ENCODE measurements at places on chromosomes 4 and X.

DNA sequence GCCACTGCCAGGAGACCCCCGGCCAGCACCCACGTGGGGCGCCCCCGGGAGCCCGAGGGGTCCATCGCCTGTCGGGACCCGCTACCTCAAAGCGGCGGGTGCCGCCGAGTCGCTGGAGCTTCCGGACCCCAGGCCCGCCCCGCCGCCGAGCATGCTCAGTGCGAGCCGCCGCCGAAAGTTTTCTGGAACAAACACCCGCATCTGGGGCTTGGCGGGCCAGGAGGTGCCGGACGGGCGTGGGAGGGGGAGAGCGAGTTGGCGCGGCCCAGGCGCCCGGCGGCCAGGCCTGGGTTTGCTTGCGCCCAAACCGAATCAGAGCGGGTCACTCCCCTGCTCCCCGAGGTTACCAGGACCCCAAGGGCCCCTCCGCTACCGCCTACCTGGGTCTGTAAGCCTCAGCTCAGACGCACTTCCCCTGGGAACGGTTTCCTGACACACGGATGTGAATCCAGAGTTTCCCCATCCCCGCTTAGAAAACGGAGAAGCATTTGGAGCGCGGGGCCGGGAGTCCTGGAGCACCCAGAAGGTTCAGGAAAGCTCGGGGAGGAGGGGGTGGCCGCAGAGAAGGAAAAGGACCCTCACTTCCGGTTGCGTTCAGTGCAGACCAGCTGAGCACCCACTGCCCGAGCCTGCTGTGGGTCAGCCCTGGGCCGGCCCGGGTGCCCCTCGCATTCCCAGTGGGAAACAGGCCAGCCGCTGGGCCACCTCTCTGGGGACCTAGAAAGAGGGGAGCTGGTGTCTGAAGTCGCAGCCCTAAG lies at the start of gene EVC2:
Gene EVC2, minus strand, starts transcription at position 111 of the 758 bp plus-strand sequence. Its CDS starts 46 bp downstream, at position 65.
- ATAC-seq, result no peak

- ATAC-seq, result no peak
Observed at GRCh38 chr4:47914926-47915237, 499 bp upstream of the NFXL1 start.

GRCh38 chr4:166682200-166682599 lies 552.1 kb downstream of the SPOCK3 start:
- ATAC-seq, result no peak

- ATAC-seq, result no peak
Observed at GRCh38 chr4:2814627-2815270, 21.9 kb downstream of the SH3BP2 start.

GRCh38 chr4:110112056-110112455 lies 86.4 kb downstream of the ELOVL6 start:
- ATAC-seq, result no peak

DNA sequence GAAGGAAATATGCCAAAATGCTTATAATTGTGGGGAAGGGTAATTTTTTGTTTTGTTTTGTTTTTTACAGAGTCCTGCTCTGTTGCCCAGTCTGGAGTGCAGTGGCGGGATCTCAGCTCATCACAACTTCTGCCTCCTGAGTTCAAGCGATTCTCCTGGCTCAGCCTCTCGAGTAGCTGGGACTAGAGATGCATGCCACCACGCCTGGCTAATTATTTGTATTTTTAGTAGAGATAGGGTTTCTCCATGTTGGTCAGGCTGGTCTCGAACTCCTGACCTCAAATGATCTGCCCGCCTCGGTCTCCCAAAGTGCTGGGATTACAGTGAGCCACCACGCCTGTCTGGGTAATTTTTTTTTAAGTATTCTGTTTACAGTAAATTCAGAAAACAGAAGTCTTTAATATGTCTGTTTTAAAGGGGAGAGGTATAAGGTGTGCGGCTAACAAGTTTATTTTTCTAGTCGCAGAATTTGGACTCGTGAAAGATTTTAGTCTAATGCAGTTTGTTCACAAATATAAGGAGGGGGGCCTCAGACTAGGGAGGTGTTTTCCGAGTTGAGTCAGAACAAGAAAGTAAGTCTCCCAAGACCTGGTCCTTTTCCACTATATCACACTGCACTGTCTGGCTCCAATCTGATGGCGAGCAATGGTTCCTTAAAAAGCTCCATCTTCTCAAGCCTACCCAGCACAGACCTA lies 1.5 kb downstream of the ACSL1 start:
- no peak for ATAC-seq
